ENCODE measurements at places on chromosomes 5 and 9. TPM values are rescaled to one million over a fixed set of nuclear protein-coding genes. Genes with fewer than 3 reads are reported as not detected.

The ACTBL2 gene
- not detected for total RNA-seq

The PCDHA4 gene
- total RNA-seq: 7.1 TPM

The BARHL1 gene
- total RNA-seq: not detected

The CENPK gene
- total RNA-seq: 17.4 TPM

The BRD8 gene
- 94.0 TPM for total RNA-seq

The OLFM1 gene
- 48.8 TPM for total RNA-seq

The PLCXD3 gene
- total RNA-seq: 2.4 TPM

The PCDHGA6 gene
- total RNA-seq: 13.2 TPM

Measured in camera-type eye (tissue), 1 donor.